Stimulated activated CD8-positive, alpha-beta memory T cell treated with anti-CD3 and anti-CD28 coated beads, Interleukin-4, amount 100 ng/mL, for 24 hours (primary cell): ENCODE measurements at places on chromosomes 1 and 21.

- DNase-seq, result no peak
These were observed 19.1 kb upstream of the MRPS6 start for GRCh38 chr21:34054259-34054658.

- DNase-seq, result no peak
These were observed 35.5 kb downstream of the MAN1C1 start for GRCh38 chr1:25651824-25652741.

- no peak for DNase-seq
These were observed 64.5 kb upstream of the CSF1 start for GRCh38 chr1:109846162-109846561.

DNA sequence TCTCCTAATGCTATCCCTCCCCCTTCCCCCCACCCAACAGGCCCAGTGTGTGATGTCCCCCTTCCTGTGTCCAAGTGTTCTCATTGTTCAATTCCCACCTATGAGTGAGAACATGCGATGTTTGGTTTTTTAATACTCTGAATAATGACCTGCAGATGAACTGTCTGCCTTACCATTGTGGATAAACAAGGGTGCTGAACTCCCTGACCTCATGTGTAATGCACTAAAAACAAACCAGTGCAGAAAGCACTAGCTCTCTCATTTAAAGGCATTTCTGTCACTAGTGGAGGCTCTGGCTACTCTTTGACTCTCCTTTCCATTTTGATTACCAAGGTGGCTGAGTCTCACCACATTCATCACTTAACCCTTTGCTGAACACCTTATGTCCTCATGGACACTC is 23.1 kb upstream of the TRAF3IP3 start:
- no peak for DNase-seq

GRCh38 chr1:205444931-205445645 is 10.8 kb downstream of the BLACAT1 start:
- no peak for DNase-seq

- DNase-seq, result no peak
These were observed 10.0 kb upstream of the LBR start for GRCh38 chr1:225437710-225438437.

DNA sequence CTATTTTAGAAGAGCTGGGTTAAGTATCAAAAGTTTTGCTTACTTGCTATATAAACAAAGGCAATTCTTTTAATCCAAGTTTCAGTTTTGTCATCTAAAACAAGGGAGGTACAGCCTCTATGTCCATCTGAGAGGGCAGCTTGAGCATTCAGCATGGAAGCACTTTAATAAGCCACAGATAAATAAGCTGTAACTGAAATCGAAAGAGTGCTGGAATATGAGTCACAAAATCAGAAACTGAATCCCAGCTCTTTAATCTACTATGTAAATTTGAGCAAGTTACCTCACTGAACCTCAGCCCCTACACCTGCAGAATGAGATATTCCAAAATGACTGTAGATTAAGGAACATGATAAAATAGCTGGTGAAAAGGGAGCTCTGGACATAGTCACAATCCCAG is 80.0 kb upstream of the HP1BP3 start:
- DNase-seq, result no peak
